ENCODE measurements at places on chromosomes 1 and 21. TPM values are rescaled to one million over a fixed set of nuclear protein-coding genes. Genes with fewer than 3 reads are reported as not detected.

CAMK1G gene
- 0.47 TPM for total RNA-seq

GRCh38 chr1:156896490-156897033, 3.0 kb downstream of the PEAR1 start:
- no peak for ATAC-seq

TMEM82 gene
- not detected for total RNA-seq

GRCh38 chr1:2259668-2260402, 31.7 kb downstream of the SKI start:
- ATAC-seq, result no peak

DNA sequence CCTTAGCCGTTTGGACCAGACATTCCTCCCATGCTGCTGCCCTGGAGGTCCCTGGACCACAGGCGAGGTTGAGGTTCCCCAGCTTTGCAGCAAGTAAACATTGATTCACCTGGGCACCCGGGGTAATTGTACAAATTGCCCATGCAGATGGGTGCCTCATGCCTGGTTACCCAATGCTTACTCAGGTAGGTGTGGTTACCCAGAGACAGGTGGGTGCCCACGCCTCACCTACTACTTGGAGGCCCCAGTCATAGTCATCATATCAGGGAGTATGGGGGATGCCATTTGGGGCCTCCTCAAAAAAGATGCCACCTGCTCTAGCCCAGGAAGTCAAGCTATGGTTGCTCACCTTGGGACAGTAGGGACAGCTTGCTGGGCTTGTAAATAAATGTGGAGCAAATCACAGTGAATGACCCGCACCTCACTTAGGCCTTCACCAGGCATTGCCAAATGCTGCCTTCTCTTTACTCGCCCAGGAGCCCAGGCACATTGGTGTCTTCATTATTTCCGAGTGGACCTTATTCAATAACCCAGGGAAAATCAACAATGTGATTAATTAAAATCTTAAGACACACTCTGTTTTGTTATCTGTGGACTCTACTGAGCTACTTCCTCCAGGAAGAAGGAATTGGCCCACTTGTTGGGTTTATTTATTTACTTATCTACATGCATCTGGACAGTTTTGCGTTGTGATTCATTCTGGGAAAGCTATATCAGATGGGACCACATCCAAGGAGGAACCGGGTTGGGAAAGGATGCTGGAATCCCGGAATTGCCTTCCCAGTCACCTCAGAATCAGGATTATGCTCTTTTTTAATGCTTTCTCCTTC, 35.6 kb upstream of the GRHL3 start:
- peak; percentile 43 for ATAC-seq

THEM5 gene
- total RNA-seq, result not detected

GRCh38 chr1:207006914-207007313, 25.6 kb downstream of the C1orf116 start:
- no peak for ATAC-seq

GRCh38 chr1:229230140-229230892, 40.6 kb upstream of the RAB4A start:
- peak; percentile 2 for ATAC-seq

DNA sequence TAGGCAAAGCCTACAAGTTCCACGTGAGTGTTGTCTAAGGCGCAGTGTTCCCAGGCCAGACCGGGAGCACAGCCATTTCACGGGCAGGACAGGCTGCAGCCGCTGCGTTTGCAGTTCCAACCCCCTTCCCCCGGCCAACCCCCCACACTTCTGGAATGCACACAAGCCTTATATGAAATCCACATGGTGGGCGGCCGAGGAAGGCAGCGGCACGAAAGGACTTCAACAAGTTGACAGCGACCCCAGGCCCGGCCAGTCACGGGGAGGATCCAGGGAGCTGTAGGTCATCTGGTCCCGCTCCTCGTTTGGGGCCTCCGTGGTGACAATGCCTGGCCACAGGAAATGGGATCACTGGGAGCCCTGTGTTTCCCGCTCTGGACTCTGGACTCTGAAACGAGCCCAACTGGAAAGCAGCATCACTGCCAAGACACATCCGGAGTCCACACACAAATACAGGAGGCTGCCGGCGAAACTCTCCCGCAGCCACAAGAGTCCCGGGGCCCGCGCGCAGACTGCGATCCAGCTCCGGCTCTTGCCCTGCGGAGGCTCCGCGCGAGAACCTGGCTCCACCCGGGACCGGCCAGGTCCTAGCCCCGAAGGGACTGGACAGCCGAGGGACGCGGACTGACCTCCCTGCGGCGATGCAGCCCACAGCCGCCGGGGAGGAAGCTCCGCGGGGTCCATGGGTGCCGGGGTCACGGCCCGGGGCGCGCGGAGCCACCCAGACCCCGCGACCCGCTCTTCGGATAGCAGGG, 794 bp downstream of the NID1 start:
- peak; percentile 44 for ATAC-seq

GRCh38 chr1:180188091-180188506, 33.4 kb downstream of the QSOX1 start:
- ATAC-seq, result peak; percentile 37

- no peak for ATAC-seq
Measured at GRCh38 chr1:28887835-28888682, 26.3 kb upstream of the EPB41 start.

DNA sequence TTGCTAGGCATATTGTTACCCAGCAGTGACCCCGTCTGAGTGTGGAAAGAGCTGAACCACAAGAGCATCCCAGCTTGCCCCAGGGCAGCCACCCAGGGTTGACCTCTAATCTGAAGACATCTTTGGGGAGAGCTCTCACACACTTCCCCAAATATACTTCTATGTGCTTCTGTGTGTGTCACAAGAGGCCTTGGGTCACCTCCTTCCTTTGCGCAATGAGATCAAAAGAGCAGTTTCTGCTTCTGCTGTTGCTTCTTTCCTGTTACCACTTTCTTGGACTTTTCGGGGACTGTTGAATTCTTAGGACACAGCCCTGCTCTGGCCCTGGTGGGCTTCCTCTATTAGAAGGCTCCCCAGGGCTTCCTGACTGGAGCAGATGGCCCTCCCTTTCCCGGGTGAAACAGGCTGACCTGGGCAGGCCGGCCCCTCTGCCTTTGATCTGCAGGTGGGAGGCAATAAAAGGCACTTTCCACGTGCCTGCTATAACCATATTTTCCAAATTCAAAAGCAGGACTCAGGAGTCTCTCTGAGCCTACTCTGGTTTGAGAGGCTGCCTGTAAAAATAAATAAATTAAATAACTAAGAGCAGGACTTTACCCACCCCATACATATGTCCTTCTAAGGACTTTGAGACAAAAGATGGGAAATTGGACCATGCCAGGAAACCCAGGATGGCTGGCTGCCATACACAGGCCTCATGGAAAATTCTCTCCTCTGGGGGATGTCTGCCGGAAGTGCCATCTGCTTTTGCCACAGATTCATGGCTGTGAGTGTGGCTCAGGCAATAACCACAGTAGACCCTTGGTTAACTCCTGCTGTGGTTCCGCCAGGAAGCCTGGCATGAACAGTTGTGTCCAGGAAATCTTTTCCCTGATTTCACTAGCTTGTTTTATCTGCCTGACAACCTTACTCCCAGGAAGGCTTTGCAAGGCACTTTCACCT, 28.3 kb upstream of the RCSD1 start:
- ATAC-seq, result peak; percentile 54

DNA sequence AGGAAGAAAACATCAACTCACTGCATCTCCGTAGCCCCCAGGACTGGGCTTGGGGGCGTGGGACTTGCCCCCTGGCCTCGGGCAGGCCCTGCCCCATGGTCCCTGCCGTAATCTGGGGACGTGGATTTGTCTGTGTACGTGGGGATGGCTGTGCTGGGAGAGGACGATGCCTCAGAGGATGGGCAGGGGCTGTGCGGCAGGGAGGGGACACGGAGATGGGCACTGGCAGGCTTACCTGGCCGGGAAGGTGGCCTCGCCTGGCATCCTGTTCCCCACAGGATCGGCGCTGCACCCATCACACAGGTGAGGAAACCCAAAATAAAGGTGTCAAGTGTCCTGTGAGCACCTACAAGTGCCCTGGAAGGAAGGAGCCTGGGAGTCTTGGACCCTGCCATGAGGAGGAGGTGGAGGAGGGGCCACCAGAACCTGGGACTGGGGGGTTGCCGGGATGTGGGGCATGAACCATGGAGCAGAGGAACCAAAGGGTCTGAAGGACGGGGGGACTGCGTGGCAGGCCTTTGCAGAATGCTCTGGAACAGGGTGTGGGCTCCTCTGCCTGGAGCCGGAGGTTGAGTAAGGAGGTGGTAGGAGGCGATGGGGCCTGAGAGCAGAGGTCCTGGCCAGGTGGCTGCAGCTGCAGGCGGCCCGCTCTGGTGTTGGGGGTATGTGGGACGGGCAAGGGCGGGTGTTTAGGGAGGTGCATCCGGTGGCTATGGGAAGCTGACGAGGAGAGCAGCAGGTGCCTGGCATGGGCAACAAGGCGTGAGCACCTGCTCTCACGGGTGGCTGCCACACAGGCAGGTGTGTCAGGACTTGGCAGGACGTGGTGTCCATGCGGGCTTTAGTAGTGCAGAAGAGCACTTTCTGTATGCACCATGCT, 27.8 kb upstream of the LRRC3 start:
- no peak for ATAC-seq

DNA sequence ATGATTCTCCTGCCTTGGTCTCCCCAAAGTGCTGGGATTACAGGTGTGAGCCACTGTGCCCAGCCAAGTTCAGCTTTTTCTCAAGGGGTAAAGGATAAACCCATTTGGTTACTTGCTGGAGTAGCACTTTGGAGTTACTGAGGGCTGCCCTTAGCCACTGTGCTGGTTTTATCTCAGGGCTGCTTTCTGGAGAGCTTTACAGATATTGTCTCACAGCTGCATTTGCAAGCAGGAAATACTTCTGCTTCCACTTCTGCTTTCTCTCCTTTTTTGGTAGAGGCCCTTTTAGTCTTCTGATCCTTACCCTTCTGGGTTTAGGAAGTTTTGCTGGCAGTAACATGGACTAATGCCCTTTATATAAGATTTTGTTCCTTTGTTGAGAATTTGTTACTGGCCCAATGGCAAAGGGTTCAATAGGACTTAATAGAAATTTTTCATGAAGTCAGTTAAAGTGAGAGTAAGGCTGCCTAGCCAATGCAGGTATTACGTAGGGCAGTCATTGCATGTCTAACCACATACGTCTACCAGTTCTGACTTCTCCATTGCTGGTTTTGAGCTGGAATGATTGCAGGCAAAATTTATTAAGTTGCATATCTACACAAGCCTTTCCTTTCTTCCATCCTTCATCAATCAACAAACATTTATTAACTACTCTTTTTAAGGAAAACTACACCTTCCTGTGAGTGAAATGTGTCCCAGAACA, 24.4 kb downstream of the CAP1 start:
- ATAC-seq, result no peak

GRCh38 chr1:30601316-30602085, 121.9 kb downstream of the MATN1 start:
- ATAC-seq, result no peak

TRIM17 gene
- total RNA-seq, result not detected

DNA sequence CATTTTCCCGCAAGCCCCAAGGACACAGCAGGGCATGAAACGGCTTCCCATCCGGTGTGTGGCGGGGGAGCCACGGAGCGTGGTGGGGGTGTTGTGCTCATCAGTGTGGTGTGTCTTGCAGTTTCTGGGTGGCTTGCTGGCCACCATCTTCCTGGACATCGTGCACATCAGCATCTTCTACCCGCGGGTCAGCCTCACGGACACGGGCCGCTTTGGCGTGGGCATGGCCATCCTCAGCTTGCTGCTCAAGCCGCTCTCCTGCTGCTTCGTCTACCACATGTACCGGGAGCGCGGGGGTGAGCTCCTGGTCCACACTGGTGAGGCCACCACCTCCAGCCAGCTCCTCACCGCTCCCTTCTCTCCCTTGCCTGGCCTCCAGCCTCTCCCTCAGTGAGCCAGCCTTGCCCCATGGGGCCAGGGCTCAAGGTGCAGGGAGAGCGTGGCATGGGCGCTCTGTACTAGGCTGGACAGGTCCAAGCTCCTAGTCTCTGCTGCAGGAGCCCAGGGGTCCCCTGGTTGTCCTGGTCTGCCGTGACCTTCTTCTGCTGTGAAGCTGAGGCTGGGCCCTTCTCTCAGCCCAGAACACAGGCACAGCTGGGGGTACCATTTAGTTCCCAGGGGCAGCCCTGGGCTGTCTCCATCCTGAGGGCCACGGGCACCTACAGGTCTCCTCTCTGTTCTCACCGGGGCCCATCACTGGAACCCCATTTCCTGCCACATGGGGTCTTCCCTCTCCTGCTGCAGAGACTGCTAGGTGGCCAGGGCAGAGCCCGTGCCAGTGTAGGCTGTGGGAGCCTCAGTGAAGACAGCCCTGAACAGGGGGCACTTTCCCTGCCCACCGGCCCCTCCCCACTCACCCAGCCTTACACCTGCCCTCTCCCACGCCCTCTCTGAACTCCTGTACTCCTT, 12.6 kb downstream of the AGTRAP start:
- no peak for ATAC-seq

DNAH14 gene
- total RNA-seq, result 13.2 TPM

- ATAC-seq, result no peak
Measured at GRCh38 chr1:1678581-1679380, 13.8 kb downstream of the SLC35E2B start.

GRCh38 chr21:44601596-44602462, 1.4 kb downstream of the KRTAP10-7 start:
- no peak for ATAC-seq

FH gene
- 96.5 TPM for total RNA-seq

DNA sequence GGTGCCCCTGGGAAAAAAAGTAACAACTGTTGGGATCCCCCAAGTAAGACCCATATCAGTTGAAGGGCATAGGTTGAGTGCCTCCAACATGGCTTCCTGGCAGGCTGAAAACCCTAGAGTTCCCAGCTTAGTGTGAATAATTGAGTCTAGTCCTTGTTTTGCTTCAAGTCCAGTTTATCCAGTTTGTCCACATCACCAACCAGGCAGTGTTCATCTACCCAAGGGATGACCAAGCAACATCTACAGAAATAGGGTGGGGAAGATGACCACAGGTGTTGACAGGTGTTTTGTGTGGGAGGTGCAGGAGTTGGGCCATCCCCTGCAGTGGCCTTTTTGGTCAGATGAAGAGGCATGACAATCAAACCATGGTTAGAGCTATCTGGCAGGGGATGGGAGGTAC, 54.3 kb upstream of the ERO1B start:
- no peak for ATAC-seq

GRCh38 chr1:175220853-175221556, 28.4 kb upstream of the KIAA0040 start:
- ATAC-seq, result no peak

GRCh38 chr1:228177721-228178710, 12.4 kb downstream of the IBA57 start:
- ATAC-seq, result no peak

GRCh38 chr1:94922761-94923331, 4.1 kb downstream of the CNN3 start:
- no peak for ATAC-seq

DNA sequence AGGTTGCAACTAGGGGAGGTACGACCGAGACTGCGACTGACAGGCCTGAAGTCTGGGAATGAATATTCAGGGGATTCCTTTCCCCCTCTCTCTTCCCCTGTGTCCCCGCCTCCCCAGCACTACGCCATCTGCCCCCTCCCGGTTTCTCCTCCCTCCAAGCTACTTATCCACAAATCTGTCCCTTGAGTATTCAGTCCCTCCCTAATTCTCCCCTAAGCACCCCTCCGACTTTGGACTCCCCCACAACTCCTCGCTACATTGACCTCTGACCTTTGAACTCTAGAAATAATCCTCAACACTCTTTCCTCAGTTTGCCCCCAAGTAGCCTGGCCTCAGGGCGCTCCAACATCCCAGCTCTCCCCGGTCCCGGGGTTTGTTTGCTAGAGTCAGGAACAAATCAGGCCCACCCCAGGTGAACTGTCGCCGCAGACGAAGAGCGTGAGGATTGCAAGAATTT, 393 bp downstream of the LYSMD1 start:
- peak; percentile 68 for ATAC-seq

- ATAC-seq, result no peak
Measured at GRCh38 chr1:181126289-181126688, 37.8 kb downstream of the IER5 start.

GBP6 gene
- 16.7 TPM for total RNA-seq

NID1 gene
- total RNA-seq, result 322 TPM

GRCh38 chr21:14870853-14871149, 194.0 kb downstream of the NRIP1 start:
- no peak for ATAC-seq
